ENCODE measurements at places on chromosomes 2 and 18.

DNA sequence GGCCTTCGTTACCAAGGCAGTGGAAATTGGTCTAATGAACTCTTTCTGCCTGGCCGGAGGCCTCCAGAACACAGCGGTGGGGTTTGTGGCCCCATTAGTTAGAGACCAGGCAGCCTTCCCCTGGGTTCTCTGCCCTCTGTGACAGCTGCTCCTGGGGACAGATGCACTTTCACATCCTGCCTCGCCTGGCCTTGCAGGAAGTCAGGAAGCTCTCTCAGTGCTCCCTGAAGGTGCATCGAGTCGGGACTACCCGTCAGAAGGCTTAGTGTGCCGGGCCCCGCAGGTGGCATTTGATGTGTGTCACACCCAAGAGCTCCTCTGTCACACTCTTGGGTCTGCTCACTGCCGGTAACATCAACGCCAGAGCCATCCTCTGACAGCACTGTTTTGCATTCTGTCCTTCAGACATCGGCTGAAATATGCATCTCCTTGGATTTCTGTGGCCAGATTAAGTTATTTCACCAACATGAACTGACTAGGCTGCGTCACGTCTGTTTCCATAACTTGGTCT is 158.3 kb downstream of the LDLRAD4 start:
- DNase-seq: no peak

DNA sequence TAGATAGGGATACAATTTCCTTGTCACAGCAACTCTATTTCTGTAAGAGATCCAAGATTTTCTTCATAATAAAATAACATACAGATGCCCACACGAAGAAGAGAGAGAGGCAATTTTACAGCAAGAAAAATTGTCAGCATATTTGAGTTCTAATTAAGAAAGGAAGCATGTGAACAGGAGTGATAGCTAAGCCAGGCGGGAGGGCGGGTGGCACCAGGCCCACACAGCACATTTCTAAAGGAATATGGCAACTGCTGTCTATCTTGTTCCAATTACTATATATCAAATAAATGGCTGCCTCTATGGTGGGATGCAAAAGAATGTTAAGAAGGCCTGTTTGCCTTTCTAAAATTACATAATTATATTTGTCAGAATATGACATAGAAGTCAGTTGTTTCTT is 248.3 kb upstream of the DOK6 start:
- no peak for DNase-seq

DNA sequence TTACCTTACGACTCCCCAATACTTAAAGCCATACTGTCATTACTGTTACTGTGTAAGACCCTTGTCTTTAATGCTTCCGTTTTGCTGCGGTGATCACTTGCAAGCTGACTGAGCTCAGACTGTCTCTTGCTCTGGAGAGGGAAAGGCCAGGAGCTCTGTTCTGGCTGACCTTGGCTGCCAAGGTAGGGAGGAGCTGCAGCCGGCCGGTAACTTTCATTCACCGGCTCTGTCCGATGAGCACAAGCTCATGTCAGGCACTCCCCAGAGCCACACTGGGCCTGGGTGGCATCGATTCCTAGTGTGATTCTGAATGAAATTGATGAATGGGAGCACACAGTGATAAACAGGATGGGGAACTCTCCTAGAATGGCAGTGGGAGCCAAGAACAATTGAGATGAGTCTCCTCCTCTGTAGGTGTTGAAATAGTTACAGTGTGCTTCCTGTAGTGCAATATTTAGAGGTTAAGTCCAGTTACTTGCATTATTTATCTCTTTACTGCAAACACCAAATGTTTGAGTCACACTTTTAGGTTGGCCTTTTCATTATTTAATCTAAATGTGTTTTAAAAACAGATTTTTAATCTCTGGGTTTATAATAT is 100.9 kb downstream of the ATP9B start:
- no peak for DNase-seq

GRCh38 chr2:192444286-192444838 is 249.6 kb upstream of the TMEFF2 start:
- peak; percentile 6 for DNase-seq

DNA sequence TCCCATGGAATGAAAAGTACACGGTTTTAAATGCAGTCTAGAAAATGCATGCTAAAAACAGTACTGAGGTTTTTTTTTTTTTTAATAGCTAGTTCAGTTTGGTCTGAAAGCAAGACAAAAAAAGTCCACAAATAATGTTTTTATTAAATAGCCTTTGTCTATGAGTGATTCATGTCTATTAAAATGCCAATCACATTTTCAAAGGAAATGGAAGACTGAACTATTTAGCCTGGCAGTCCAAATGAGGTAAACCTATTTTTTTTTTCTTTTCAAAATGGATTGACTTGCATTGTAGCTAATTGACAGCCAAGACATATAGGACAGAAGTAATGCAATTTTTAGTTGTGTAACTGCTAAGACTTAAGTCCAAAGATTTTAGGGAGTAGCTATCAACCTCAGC is 90.3 kb downstream of the LRP1B start:
- DNase-seq: no peak

DNA sequence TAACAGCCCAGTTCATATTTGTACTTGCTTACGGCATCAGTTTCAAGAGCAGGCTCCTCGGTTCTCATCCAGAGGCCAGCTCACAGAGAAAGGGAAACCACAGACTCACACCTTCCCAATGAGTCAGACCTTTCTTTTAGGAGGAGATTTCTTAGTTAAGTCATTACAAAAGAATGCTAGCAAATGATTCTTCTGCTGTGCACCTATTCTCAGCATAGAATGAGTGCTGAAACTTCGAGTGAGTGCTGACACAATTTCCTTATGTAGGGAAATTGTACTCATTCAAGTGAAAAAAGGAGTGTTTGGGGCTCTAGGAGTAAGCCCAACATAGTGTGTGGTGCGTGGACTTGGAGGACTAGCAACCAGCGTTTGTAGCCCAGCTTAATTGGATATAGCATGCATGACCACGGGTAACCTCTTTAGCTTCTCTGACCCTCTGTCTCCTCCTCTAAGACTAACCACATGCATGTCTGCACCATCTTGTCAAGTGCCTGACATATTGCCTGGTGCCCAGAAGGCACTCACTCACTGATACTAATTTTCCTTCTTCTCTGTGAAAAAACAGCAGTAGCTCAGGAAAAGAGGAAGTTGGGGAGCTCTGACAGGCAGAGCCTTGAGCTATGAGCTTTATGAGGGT is 87.0 kb downstream of the ALPK2 start:
- no peak for DNase-seq

DNA sequence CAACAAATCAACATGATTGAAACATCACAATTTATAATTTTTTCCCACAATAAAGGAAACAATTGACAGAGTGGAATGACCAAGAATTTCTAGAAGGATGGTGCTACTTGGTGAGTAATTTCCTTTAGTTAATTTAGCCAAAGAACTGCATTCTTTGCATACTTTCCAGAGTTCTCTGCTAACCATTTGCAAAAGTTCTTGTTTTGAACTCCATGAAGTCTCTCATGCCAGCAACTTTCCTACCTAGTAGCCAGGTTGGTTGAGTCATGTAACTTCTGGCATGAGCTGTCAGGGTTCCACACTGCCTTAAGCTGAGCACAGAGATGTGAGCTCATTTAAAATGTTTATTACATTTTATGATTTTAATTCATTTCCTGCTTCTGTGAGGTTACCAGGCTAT is 539.6 kb downstream of the PID1 start:
- DNase-seq: no peak

Measured in NCI-H1048 (cell line).